T-helper 2 cell (primary cell): ENCODE measurements at places on chromosomes 13 and 19.

- DNase-seq = no peak
These were observed 35.5 kb downstream of the PAK4 start for GRCh38 chr19:39160889-39161672.

DNA sequence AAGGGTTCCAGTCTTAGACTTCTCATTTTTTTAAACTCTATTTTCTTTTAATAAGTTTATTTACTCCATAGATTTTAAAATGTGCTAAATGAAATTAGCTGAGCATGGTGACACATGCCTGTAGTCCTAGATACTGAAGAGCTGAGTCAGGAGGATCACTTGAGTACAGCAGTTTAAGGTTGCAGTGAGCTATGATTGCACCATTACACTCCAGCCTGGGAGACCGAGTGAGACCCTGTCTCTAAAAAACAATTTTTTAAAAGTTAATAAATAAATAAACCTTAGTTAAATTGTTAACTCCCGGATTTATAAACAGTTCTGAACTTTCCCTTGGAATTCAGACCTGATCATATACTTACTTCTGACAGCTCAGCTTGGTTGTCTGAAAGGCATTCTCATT, 32.5 kb downstream of the PCDH20 start:
- no peak for DNase-seq

DNA sequence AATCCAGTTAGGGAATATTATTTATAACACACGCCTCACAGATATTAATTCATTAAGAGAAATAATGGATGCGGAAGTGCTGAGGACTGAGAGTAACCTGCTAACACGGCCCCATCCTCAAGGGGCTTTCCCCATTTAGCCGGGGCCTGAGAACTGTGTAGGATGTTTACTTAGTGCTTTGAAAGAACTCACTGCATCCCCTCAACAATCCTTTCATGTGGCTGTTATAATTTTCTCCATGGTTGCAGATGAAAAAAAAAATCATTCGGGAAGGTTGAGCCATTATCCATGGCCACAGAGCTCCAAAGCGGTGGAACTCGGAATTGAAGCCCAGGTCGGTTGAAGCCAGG, 98.2 kb downstream of the ING1 start:
- DNase-seq = no peak

GRCh38 chr19:14139944-14140343, 3.6 kb upstream of the ASF1B start:
- no peak for DNase-seq

GRCh38 chr19:33278403-33279269, 23.7 kb downstream of the CEBPA start:
- DNase-seq = no peak

GRCh38 chr13:73531014-73531413, 472.2 kb downstream of the KLF5 start:
- no peak for DNase-seq

- DNase-seq = no peak
These were observed 7.2 kb downstream of the TMEM255B start for GRCh38 chr13:113766035-113766800.

DNA sequence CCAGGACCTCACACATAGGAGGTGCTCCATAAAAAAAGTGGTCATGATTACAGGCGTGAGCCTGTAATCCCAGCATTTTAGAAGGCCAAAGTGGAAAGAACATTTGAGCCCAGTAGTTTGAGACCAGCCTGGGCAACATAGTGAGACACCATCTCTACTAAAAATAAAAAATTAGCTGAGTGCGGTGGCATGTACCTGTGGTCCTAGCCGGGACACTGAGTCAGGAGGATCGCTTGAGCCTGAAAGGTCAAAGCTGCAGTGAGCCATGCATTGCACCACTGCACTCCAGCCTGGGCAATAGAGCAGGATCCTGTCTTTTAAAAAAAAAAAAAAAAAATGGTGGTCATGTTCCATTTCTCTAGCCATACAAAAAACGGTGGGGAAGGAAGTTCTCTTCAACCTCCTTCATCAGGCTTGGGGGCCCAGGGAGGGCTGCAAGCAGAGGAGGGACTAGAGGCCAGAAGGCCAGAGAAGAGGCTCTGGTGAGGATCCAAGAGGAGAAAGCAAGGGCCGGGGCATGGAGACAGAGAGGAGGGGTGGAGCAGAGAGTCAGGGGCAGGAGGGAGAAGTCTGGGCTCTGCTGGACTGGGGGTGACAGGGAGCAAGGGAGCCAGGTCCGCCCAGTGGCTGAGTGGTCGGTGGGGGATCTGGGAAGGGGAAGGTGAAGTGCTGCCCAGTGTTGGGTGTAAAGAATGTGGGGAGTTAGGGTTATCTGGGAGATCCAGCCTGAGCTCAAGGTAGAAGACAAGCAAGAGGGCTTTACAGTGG, 8.9 kb downstream of the KASH5 start:
- DNase-seq = no peak

DNA sequence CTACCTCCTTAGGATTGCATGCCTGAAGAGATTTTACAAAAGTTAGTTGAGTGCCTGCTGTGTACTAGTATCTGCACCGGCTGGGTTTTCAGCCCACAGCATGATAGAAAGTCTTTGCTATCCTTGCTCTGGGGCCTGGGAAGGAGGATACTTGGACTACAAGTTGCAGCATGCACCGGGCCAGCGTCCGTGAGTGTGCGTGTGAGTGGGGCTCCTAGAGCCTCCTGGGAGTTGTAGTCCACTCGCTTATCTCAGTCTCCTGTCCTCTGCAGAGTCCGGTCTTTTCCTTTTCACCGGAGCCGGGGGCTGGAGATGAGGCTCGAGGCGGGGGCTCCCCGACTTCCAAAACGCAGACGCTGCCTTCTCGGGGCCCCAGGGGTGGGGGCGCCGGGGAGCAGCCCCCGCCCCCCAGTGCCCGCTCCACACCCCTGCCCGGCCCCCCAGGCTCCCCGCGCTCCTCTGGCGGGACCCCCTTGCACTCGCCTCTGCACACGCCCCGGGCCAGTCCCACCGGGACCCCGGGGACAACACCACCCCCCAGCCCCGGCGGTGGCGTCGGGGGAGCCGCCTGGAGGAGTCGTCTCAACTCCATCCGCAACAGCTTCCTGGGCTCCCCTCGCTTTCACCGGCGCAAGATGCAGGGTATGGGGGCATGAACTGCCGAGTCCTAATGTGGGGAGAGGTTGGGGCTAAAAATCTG, 20.6 kb downstream of the BRSK1 start:
- DNase-seq = no peak

GRCh38 chr19:56597696-56598095, 2.6 kb downstream of the ZNF71 start:
- no peak for DNase-seq

- no peak for DNase-seq
These were observed 322 bp downstream of the ZNF558 start for GRCh38 chr19:8831832-8832131.

GRCh38 chr13:81194362-81194761, 853.4 kb upstream of the SPRY2 start:
- DNase-seq = no peak

DNA sequence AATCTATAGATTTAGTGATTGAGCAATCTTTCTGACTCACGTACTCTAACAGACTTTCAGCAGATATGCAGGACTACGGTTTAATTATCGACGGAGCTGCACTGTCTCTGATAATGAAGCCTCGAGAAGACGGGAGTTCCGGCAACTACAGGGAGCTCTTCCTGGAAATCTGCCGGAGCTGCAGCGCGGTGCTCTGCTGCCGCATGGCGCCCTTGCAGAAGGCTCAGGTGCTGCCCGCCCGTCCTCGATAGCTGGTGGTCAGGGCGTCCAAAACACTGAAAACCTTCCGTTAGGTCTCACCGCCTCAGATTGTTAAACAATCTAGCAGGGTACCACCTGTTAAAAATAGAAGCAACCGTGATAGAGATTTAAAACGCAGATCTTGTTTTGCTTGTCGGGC, 113.2 kb upstream of the MCF2L start:
- no peak for DNase-seq

- DNase-seq = no peak
These were observed 5.7 kb upstream of the GARIN5A start for GRCh38 chr19:50482271-50482855.

DNA sequence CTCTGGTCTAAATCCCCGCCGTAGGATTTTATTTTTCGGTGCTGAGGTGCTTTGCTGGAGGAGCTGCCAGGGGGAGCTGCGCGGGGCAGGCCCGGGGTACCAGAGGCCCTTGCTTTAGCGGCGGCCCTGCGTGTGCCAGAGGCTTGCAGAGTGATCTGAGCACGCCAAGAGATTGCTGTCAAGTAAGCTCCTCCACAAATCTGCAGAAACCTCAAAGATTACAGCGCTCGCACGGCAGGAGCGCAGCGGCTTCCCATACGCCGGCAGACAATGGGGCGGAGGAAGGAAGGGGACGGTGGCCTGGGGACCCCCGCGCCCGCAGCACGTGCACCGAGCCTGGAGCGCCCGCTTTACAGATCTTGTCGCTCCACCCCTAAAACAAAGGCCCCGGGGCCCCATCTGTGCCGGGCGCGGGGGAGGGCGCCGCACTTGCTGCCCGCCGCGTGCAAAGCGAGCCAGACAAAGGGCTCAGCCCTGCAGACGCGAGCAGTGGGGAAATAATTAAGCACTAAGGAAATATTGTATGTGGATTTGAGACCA, 9.1 kb upstream of the C19orf12 start:
- peak; percentile 84 for DNase-seq

GRCh38 chr13:95154413-95154886, 146.8 kb downstream of the ABCC4 start:
- no peak for DNase-seq

DNA sequence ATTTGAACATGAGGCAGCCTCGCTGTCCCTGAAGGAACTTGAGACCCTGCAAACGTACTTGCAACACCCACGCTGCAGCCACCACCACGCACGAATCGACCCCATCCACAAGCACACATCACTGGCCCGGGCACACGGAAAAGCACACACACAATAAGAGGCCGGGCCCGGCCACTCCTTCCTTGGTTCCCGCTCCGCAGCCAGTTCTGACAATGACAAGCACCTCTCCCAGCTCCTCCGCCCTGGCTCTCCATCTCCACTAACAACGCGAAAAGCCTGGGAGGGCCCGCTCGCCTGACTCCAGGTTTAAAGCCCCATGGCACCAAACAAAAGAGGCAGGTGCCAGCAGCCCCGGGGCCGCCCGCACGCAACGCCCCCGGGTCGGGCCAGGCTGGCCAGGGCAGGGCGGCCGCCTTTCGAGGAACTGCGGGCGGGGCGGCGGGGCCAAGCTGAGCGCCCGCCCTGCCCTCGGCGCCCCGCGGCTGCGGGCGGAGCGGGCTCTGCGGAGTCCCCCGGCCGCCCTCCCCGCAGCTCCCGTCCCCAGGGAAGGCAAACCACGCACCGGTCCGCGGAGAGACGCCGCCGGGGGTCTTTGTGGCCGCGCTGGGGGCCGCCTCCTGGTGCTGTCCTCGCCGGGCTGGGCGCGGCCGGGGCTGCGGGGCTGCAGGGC, 495 bp downstream of the DCLK1 start:
- no peak for DNase-seq

DNA sequence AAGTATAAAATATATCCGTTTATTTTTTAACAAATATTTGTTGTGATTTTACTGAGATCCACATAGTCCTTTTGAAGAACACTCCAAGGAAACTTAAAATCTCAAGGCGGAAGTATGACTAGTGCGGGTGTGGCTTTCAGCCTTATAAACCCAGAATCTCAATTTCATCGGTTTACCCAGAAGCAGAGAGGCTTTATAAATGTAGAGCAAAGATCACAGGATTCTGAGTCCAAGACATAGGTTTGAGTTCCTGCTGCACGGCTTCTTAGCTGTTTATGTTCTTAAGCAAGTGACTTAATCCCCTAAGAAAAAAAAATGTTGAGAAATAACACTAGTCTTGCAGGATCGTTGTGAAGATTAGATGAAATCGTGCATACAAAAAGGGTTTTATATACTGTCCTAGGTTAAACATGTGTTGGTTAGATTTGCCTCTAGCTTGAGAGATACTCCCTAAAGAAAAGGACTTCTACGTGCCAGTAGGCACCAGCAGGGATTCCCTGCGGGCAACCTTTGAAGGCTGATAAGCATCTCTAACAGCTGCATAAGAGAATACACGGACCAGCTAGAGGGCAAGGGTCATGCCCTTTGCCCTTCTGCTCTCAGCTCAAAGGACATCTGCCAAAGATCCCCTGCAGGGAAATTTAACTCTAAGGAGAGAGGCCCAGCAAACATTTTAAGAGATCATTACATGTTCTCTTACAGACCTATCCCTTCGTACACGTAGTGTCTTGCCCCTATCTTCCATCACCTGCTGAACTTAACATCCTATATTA, 130.4 kb upstream of the MIR17HG start:
- no peak for DNase-seq

GRCh38 chr19:54168174-54168917, 4.6 kb downstream of the TMC4 start:
- peak; percentile 91 for DNase-seq

DNA sequence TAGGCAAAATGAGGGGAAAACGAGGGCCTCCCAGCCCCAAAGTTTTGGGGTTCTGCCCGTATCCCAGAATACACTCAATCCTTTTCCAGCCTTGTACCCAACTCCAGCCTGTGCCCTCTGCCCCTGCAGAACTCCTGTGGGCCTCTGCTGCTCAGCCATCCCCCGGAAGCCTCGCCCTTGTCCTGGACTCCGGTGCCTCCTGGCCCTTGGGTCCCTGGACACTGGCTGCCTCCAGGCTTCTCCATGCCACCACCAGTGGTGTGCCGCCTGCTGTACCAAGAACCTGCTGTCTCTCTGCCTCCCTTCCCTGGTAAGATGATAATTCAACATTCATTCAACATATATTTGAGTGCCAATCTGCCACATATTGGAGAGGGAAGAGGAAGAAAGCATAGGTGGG, 3.8 kb downstream of the DMRTC2 start:
- DNase-seq = no peak

DNA sequence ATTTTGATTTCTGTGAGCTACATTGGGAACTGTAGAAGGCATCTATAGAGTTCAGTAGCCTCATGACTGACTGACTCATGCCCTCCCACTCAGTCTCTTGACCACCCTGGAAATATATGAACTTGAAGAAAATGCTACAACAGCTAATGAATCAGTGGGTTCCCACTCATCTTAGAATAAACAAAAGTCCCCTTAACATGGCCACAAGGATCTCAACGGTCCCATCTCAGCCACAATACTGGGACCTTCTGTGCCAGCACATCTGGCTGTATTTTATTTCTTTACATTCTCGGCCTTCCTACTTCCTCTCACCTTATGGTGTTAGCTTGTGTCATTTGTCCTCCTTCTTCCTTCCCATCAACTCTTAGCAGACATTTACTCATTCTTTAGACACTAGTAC, 619.8 kb downstream of the DCT start:
- DNase-seq = no peak

GRCh38 chr13:19181621-19182485, at the start of gene TUBA3C:
TSS of gene TUBA3C (minus strand) at chr13:19181824. CDS start at chr13:19181747, 77 bp downstream.
- no peak for DNase-seq
